ENCODE measurements at places on chromosomes 13 and 19. TPM values are rescaled to one million over a fixed set of nuclear protein-coding genes. Genes with fewer than 3 reads are reported as not detected.

NMRK2 gene
- not detected for total RNA-seq

MAST1 gene
- not detected for total RNA-seq

GRCh38 chr13:19838865-19839275 is 24.6 kb downstream of the ZMYM5 start:
- no peak for DNase-seq

DNA sequence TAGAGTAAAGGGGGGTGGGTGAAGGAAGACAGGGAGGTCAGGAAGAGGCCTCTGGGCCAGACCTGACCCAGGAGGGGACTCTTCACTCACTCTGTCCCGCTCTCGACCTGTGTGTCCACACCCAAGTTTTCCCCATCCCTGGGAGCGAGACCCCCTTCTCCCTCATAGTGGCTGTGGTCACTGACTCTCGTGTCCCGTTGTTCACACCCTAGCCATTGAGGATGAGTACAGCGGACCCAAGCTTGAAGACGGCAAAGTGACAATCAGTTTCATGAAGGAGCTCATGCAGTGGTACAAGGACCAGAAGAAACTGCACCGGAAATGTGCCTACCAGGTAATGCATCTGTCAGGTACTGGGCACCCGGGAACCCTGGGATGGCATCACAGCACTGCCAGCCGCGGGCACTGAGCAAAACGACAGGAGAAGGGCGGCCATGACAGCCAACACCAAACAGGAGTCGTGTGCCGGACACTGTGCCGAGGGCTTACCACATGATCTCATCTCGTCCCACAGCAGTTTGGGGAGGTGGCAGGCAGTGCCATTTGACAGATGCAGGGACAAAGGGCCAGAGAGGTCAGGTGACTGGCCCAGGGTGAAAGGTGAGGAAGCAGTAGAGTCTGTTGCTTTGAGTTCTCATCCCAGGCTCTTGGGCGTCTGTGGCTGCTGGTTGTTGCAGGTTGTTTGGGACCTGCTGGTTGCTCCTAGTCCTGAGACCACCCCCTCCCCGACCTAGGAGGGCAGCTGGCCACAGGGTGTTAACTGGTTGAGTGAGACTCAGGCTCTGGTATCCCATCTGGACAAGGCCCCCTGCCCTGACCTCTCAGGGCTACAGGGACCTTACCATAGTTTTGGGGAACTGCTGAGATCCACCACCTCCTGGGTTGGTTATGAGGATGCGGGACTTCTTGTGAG is 29.6 kb downstream of the PPP5C start:
- DNase-seq: no peak

DNA sequence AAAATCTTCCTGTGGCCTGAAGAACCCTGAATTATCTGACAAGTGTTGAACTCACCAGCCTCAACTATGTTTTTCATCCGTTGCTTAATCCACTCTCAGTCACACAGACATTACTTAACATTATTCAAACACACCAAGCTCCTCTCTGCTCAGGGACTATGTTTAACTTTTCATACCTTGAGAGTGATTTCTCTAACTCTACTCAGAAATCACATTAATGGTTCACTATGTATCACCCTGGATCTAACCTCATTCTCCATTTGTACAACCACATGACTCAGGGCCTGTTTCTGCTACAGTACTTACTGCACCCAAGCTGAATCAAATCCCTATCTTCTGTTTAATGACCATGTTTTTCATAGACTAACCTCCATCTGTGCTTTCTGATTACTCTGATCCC is 553.7 kb upstream of the PRR20A start:
- no peak for DNase-seq

DNA sequence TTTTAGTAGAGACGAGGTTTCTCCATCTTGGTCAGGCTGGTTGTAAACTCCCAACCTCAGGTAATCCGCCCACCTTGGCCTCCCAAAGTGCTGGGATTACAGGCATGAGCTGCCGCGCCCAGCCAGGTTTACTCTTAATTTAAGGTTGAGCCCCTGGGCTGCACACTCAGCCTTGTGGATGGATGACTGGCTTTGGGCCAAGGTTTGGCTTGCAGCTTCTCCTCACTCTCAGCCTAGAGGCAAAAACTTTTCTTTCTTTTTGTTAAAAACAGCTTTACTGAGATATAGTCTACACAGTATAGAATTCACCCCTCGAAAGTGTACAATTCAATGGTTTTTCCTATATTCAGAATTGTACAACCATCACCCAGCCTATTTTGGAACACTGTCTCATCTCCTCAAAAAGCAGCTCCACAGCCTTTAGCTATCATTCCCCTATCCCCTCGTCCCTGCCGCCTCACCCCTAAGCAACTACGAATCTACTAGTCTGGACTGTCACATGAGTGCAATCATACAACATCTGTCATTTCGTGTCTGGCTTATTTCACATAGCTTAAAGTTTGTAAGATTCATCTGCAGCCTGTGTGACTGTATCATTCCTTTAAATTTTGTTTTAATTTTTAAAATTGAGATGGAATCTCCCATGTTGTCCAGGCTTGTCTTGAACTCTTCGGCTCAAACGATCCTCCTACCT is 14.5 kb upstream of the TSPAN16 start:
- no peak for DNase-seq

GRCh38 chr19:5823579-5824281 is 15.8 kb downstream of the FUT6 start:
- DNase-seq: no peak

GRCh38 chr13:49098198-49098597 is 121.9 kb upstream of the MLNR start:
- DNase-seq: peak; percentile 46

- DNase-seq: no peak
Observed at GRCh38 chr13:100773429-100773828, 98.8 kb upstream of the TMTC4 start.

DNA sequence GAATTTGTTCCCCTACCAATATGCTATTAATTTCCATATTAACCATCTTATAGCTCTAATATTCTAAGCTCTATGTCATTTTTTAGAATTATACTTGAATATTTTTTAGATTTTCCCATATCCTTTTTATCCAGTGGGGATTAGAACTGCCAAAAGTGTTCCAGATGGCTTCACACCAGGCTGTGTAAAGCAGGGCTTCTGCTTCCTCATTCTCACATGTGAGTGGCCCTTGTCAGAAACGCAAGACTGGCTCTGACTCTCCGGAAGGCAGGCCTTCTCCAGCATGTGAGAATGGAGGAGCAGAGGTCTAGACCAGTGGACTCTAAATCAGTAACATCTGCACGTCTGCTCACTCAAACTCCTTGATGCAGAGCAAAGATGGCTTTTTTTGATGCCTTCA is 650.1 kb downstream of the FGF9 start:
- no peak for DNase-seq

DNA sequence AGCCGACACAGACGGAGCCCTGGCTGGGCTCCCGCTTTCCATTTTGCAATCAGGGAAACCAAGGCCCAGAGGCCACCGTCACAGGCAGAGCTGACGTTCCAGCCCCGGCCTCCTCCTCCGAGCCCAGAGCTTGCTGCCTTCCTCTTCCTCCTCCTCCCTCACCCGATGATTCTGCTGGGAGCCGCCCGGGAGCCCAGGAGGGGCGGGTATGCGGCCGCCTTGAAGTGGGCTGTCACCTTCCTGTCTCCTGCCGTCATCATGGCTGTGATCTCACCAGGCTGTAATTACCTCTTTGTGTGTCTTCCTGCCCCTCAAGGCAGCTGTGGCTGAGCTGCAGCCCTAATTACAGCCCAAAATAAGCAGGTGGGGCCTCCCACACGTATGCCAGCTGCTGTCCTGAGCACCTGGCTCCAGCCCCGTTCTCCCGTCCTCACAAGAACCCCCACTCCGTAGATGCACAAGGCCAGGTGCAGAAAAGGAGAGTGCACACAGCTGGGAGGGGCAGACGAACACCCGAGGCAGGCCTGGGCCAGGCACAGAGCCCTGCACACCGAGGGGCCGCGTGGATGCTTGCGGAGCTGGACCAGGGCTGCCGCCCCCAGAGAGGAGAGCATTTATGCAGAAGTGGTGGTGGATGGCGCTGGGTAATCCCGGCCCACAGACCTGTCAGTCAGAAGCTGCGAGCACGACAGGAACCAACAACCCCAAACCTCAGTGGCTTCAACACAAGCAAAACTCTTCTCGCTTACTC is 4.0 kb downstream of the TPGS1 start:
- DNase-seq: peak; percentile 63

DNA sequence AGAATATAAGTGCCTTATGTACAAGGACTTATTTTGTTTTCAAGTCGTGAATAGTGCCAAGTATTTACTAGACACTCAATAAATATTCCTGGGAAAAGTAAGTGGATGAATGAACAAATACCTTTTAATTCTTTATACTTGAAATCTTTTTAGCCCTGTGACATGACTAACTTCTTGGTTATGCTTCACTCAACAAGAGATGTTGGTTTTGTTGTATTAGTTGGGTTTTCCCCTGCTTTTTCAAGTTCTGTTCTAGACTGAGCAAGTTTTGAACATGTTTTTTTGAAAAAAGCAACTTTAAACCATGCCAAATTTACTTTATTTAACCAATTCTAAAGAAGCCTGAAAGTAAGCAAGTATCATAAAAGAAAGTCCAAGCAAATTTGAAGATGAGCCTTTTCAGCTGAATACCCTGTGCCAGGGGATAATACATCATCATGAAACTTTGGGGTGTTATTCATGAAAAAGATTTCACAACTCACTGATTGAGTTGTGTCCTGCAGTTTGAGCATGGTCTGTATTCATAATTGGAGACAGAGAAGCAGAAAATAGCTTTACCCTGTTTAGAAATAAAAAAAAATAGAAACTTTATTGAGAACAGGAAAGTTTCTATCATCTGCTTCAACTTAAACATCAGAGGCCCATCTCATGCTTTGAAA is 11.1 kb downstream of the LMO7 start:
- no peak for DNase-seq

GRCh38 chr13:22451327-22451741 is 729.4 kb upstream of the SGCG start:
- peak; percentile 39 for DNase-seq

DNA sequence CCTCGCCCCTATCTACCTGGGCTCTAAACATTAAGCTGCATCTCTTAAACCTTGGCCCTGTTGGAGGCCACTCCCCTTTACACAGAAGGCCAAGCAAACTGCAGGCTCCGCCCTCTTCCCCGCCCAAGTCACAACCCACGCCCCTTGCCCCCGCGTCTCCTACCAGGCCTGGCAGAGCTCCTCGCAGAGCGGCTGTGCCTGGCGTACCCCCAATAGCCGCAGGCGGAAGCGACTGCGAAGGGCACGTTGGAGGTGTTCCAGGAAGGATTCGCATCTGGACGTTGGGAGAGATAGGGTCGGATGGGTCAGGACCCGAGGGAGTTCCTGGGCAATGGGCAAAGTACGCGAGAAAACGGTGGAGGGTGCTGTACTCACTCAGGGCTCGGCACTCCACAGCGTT is 5.9 kb downstream of the RTBDN start:
- DNase-seq: no peak

DNA sequence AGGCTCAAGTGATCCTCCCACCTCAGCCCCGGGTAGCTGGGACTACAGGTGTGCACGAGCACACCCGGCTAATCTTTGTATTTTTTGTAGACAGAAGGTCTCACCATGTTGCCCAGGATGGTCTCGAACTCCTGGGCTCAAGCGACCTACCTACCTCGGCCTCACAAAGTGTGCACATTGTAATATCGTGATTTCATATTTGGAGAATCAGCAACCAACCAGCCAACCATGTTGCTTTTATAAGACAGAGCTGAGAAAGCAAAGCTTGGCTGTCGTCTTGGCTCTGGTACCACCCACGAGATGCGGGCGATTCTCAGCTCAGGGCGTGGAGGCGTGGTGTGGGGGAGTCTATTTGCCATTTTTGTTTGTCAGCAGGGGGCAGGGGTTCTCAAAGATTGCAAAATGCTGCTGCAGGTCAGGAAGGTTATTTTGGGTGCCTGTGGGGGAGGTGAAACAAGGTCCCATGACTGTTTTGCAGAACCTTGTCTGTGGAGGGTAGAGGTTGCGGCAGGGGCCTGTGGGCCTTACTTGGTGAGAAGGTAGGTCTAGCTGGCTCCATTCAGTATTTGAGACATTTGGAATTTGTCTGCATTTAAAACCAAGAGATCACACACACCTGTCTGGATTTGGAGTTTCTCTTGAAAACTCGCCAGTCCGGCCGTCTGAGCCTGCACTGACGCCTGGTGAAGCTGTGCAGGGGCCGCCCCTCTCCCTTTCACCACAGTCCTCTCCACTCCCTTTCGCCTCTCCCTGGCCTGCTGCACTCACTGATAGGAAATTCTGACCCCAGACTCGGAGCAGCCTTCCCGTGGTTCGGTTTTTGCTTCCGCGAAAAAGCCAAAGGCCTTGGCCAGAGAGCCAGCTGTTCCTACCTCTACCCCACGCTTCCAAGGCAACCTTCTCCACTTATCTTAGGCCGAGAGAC is 15.4 kb downstream of the TNFAIP8L1 start:
- DNase-seq: no peak

- DNase-seq: no peak
Observed at GRCh38 chr19:41426116-41426841, 895 bp downstream of the B3GNT8 start.

- DNase-seq: no peak
Observed at GRCh38 chr19:35478794-35479677, 11.2 kb downstream of the KRTDAP start.

All from H4 (cell line).